Temporal lobe (tissue), 4 donors: ENCODE measurements at places on chromosomes 11 and 22. TPM values are rescaled to one million over a fixed set of nuclear protein-coding genes. Genes with fewer than 3 reads are reported as not detected.

The EHBP1L1 gene
- 14.0 TPM for total RNA-seq

The MMP7 gene
- total RNA-seq, result 0.25 TPM

The MYRF gene
- total RNA-seq, result 1.2 TPM

The GP1BB gene
- 24.8 TPM for total RNA-seq

The HEPN1 gene
- not detected for total RNA-seq

The FEN1 gene
- total RNA-seq, result 10.6 TPM

The SHANK2 gene
- 41.6 TPM for total RNA-seq

The C1QTNF5 gene
- 3.0 TPM for total RNA-seq

The GRM5 gene
- 141 TPM for total RNA-seq
